ENCODE measurements at places on chromosomes 1 and 21.

DNA sequence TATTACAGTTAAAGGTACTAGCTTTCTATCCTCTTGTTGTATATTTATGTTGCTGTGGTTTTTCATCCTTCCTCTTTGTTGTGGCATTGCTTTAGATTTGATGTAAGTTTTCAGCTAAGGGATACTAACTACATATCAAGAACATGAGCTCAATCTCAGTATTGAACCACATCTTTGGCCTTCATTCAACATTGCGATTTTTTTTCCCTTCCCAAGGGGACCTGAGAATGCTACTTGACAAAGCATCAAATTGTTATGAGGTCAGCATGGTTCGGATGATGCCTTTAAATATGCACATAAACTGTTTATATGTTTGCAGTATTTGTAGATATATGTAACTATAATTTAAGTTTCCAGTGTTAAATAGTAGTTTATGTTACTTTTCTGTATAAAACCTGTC is 31.7 kb upstream of the GPR88 start:
- DNase-seq: no peak

DNA sequence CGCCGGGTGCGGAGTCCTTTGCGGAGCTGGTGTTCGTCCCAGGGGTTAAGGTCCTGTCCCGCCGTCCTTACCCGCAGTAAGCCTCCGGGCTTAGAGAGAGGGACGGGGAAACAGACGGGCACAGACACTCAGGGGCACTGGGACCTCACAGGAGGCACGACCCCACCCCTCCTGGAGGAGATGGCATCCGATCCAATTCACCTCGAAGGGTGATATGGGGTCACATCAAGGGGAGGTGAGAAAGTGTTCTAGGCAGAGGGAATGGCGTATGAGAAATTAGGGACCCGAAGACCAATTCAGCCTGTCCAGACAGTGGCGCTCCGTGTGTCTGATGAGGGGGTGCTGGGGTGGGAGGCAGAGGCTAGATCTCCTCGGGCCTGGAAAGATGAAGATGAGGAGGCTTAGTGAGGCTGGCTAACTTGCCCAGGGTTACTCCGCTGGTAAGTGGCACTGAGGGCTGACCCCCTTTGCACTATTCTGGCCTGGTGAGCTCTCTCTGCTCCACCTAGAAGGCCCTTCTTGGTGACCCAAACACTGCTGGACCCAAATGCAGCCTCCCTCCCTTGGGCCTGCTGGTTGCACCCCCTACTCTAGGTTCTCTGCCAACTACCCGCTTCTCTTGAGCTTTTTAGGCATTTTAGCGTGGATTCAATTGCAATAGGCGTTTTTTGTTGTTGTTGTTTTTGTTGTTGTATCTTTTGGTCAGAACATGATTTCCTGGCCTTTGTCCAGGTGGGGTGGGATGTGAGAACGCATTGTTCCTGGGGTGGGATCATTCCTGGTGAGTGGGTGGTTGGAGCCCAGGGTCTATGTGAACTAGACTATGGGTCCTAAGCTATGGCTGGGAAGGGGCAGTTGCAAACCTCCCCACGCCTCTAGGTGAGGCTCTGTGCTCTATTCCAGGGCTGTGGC is 12.3 kb downstream of the BTBD19 start:
- DNase-seq: no peak

- no peak for DNase-seq
Observed at GRCh38 chr1:119865627-119866026, 30.7 kb downstream of the ADAM30 start.

- no peak for DNase-seq
Observed at GRCh38 chr21:33185852-33186251, 43.9 kb upstream of the IFNAR2 start.

DNA sequence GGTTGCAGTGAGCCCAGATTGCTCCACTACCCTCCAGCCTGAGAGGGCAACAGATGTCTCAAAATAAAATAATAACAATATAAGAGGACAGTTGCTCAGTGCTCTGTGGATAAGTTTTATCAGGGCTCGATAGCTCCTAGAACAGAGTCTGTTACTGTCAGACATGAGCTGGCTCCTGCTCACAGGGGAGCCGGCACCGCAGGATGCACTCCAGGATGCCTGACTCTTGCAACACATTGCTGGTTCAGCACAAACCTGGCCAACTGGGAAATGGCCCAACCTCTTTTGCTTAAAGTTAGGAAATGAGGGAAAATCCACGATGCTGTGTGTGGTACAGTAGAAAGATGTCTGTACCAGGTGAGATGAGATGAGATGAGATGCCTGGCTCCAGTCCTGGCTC is 5.8 kb upstream of the CTSE start:
- DNase-seq: no peak

GRCh38 chr1:51299981-51300670 is 30.2 kb downstream of the TTC39A start:
- DNase-seq: no peak

DNA sequence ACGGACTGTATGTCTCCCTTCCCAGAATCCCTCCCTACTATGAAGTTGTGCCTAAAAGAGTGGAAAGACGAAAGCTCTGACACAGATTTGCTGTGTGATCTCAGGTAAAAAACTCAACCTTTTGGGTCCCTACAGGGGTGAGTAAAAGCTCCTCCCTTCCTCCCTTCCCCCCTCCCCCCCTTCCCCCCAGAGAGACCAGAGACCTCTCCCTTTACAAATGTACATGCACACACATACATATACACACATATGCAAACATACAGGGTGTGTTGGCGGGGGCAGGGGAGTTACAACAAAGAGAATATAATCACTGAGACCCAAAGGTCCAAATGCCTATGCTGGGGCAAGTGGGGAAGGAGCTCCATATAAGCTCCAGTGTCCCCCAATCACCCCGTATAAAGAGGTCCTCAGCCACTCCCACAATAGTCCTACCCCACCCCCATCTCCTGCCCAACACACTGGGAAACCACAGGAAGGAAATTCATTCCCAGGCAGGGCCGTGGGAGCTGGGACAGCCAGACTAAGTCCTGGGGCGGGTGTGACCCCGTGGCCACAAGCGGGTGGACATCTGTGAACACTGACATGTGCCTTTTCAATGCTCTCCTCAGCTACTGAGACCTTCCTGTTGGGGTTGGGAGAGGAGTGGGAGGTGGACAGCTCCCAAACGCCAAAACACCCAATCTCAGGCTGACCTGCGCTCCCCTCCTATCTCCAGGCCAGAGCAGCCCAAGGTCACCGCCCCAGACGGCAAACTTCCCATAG is 2.0 kb downstream of the MEF2D start:
- DNase-seq: peak; percentile 22

GRCh38 chr1:172724765-172725613 is 66.1 kb downstream of the FASLG start:
- DNase-seq: peak; percentile 38

DNA sequence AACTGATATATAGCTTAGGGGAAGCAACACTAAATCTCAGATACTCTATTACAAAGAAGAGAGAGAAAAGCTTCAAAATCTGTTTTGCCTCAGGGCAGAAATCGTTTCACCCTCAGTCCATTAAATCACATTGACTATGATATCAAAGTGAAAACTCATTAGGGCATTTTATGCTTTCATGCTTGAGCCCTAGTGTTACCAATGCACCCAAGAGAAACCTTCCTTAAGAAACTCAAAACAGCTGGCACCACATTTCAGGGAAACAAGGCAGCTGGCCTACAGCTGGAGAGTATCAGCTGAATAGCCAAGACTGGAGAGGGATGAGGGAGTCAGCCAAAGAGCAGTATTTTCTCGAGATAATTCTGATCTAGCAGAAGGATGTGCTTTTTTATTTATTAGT is 14.9 kb downstream of the COLGALT2 start:
- no peak for DNase-seq

GRCh38 chr1:198934426-198934825 is 295.6 kb downstream of the PTPRC start:
- peak; percentile 15 for DNase-seq

- no peak for DNase-seq
Observed at GRCh38 chr1:14304381-14304865, 294.1 kb upstream of the KAZN start.

GRCh38 chr1:112956544-112957132 is 642 bp upstream of the SLC16A1 start:
- no peak for DNase-seq

DNA sequence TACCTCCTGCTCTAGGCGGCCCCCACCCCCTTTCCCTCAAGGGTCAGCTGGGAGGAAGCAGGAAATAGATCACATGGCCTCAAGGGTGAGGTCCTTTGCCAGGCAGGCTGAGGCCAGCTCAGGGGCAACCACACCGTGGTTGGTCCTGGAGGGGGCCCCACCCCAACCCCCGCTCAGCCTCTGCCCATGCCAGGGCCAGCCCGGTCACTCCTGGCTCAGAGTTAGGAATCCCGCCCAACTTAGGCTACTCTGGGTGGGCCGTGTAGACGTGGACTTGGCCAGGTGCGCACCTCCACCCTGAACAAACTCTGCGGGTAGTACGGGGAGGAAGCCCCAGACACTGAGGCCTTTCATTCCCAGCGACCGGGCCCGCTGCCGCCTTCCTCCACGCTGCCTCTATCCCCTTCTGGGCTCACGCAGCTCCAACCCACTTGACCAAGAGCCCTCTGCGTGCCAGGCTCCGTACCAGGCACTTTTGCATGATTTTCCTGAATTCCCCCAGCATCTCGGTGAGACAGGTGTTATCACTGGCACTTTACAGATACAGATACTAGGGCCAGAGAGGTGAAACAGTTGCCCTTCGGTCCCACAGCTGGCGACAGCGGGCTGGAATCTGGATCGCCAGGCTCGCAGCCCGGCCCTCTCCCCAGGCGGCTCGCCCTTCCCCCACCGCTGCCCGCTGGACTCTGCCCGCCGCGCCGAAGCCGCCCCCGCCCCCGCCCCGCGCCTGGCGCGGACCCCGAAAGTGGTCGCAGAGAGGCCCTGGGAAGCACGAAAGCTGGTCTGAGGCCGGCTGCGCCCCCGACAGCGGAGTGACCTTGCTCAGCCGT is 769 bp downstream of the GALE start:
- peak; percentile 43 for DNase-seq

- DNase-seq: no peak
Observed at GRCh38 chr1:161133220-161133740, 813 bp upstream of the DEDD start.

GRCh38 chr1:151693057-151693651 is 23.4 kb downstream of the CELF3 start:
- no peak for DNase-seq

GRCh38 chr1:31923901-31924535 is 14.2 kb downstream of the PTP4A2 start:
- DNase-seq: no peak

DNA sequence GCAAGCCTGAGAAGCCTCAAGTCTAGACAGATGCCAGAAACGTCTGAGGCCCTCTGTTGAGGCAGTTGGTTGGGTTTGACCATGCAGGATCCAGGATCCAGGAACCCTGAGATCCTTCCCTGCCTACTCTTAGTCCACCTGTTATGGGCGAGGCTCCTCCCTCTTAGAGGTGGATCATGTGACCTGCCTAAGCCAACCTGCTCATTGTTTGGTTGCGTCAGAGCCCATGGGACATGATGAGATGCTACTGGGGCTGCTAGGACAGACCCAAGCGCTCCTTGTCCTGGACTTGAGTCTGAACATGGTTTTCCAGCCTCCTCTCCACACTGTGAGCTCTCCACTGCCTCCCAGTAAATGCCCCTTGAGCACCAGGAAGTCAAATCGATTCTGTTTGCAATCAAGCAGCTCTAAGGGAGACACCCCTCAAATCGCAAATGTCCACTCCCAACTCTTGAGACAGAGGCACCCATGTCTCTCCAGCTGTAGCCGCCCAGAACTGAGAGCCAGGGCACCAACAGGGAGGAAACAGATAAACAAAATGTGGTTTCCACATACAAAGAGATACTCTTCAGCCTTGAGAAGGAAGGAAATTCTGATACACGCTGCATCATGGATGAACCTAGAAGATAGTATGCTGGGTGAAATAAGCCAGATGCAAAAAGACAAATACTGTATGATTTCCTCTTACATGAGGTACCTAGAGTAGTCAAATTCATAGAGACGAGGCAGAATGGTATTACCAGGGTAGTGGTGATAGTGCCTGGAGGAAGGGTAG is 31.7 kb upstream of the WNT4 start:
- DNase-seq: no peak

GRCh38 chr1:72724951-72725861 is 442.9 kb upstream of the NEGR1 start:
- DNase-seq: no peak

DNA sequence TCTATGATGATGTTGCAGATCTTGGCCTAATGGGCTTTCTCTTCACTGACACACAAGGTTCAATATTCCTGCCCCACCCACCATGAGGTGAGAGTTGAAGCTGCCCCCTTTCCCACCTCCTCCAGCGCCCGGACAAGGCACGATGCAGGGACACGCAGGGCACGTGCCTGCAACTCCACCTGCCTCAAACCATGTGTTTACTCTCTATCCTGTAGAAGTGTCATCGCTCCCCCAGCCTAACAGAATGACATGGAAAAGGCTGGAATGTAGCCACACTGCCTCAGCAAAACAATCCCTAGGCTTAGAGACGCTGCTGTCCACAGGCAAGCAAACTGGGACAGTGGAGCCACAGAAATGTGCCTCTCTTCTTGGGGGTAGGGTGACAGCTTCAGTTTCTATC is 92.9 kb upstream of the SOD1 start:
- DNase-seq: no peak

- DNase-seq: no peak
Observed at GRCh38 chr1:41483960-41484401, 502 bp downstream of the EDN2 start.

DNA sequence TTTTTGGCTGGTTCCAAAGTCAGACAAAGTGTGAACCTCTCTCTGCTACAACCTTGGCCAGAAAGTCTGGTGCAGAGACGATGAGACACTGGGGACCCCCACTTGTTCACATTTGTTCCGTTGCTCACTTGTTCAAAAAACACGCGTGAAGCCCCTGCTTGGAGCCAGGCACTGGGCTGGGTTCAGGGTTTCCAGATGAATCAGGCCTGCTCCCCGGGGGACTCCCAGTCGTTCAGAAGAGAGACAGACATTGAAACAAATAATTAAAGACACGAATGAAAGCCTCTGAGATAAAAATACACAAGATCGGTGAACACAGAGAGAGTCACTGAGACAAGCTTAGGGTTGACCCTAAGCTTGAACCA is 101.5 kb upstream of the RUNX3 start:
- DNase-seq: no peak

- no peak for DNase-seq
Observed at GRCh38 chr1:33344896-33345560, 24.1 kb upstream of the A3GALT2 start.

- DNase-seq: no peak
Observed at GRCh38 chr1:5430911-5431697, 561.1 kb downstream of the NPHP4 start.

- no peak for DNase-seq
Observed at GRCh38 chr1:33501309-33501708, 28.9 kb downstream of the ZSCAN20 start.

GRCh38 chr1:205477759-205478247 is 22.0 kb upstream of the BLACAT1 start:
- no peak for DNase-seq

- DNase-seq: no peak
Observed at GRCh38 chr1:233143241-233143640, 152.3 kb downstream of the PCNX2 start.

DNA sequence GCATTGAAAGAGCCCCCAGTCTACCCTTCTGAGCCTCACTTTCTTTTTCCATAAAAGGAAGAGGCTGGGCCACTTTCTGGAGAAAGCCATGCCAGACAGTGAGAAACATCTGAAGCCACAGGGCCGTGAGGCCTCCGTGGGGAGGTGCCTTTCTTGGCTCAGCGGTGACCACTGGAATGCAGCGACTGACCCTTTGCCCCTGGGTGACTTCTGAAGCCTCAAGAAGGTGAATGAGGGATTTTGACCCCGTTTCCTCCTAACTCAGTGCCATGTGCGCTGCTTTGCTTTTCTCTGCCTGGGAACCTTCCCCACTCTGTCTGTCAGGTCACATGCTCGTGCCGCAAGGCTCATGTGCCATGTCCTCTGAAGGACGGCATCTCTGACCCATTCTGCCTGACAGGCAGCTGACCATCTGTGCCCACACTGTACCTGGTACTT is 44.7 kb upstream of the A3GALT2 start:
- DNase-seq: no peak

Data from B cell (primary cell).